ENCODE measurements at places on chromosomes 3 and 15. TPM values are rescaled to one million over a fixed set of nuclear protein-coding genes. Genes with fewer than 3 reads are reported as not detected.
A peak's percentile ranks its signal among the peaks of the same experiment; 100 is the strongest.

- no peaks in the 10 kb centered on the region for H3K36me3 ChIP-seq
- H3K27me3 ChIP-seq, result no peaks in the 10 kb centered on the region
- H3K4me1 ChIP-seq, result peaks cover 2% of the 10 kb centered on the region
- H3K27ac ChIP-seq, result no peak overlapping the region
- DNase-seq, result no peak
- H3K4me3 ChIP-seq, result no peak overlapping the region
Observed at GRCh38 chr15:49814709-49815108, 193.9 kb downstream of the DTWD1 start.

TRH gene
- polyA plus RNA-seq, result not detected

- peak overlapping the region; percentile 34 for H3K27ac ChIP-seq
- no peak overlapping the region for H3K4me3 ChIP-seq
- peaks cover 21% of the 10 kb centered on the region for H3K4me1 ChIP-seq
- no peak for DNase-seq
- H3K36me3 ChIP-seq, result no peaks in the 10 kb centered on the region
Observed at GRCh38 chr3:73493543-73494308, 131.0 kb downstream of the PDZRN3 start.

- no peak overlapping the region for H3K4me3 ChIP-seq
- peak; percentile 30 for DNase-seq
- no peak overlapping the region for H3K27ac ChIP-seq
- no peaks in the 10 kb centered on the region for H3K36me3 ChIP-seq
- peaks cover 9% of the 10 kb centered on the region for H3K4me1 ChIP-seq
Observed at GRCh38 chr3:53194210-53195065, 33.4 kb downstream of the PRKCD start.

SKOR1 gene
- polyA plus RNA-seq, result 0.18 TPM

DNA sequence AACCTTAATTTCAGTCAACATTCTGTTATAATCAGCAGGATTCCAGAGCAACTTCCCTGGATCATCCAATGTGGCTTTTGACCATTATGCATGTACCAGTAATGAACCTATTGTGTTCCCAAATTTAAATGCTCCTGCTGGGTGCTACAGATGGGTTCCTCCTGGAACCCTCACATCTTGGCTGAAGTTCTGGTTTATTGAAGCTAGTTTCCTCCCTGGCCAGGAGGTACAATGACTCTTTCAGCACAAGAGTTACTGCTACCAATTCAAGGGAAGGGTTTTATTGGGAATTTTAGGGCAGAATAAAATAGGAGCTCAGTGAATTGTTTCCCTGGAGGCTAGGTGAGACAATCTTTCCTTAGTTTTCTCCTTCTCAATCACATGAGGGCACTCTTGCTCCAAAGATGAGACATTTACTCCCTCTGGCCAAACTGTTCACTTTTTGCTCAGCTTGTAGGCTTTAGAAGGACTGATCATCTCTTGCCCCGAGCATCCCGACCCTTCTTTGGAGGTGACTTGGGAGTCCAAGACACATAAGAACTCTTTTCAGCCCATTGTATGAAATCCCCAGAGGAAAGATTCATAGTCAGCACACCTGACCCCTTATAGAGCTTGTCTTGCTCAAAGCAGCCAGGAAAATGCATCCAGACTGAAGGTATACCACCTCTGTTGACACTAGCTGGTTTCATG lies 8.8 kb upstream of the NPHP3 start:
- H3K36me3 ChIP-seq, result no peaks in the 10 kb centered on the region
- no peak overlapping the region for H3K4me3 ChIP-seq
- no peaks in the 10 kb centered on the region for H3K27me3 ChIP-seq
- no peaks in the 10 kb centered on the region for H3K4me1 ChIP-seq
- peak; percentile 46 for DNase-seq

DNA sequence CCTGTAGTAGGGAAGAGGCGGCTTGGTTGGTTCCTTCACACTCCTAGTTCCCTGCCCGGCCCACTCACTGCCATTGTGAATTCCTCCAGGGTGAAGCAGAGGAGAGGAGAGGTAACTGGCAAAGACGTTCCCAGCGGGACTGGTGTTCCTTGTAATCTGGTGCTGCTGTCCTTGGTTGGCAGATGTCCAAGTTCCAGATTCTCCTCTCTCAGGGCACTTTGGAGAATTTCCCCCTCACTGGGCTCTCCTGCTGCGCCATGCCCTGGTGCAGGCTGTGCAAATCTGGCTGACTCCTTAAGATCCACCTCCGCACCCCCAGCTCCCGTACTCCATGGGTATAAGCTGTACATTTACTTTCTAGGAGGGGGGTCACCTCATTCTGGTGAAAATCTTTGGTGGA lies 37.3 kb downstream of the THSD4 start:
- no peak for DNase-seq
- H3K36me3 ChIP-seq, result peaks cover 4% of the 10 kb centered on the region
- no peak overlapping the region for H3K27ac ChIP-seq
- no peaks in the 10 kb centered on the region for H3K27me3 ChIP-seq
- no peak overlapping the region for H3K4me3 ChIP-seq

GRCh38 chr3:41117398-41117870 lies 81.9 kb upstream of the CTNNB1 start:
- DNase-seq, result no peak
- H3K4me3 ChIP-seq, result no peak overlapping the region
- H3K27ac ChIP-seq, result no peak overlapping the region
- H3K36me3 ChIP-seq, result no peaks in the 10 kb centered on the region

- no peak overlapping the region for H3K27ac ChIP-seq
- no peaks in the 10 kb centered on the region for H3K4me1 ChIP-seq
- no peaks in the 10 kb centered on the region for H3K36me3 ChIP-seq
- H3K27me3 ChIP-seq, result no peaks in the 10 kb centered on the region
Observed at GRCh38 chr15:60674704-60675395, 195.9 kb upstream of the ICE2 start.

DNASE1L3 gene
- polyA plus RNA-seq, result not detected

DNA sequence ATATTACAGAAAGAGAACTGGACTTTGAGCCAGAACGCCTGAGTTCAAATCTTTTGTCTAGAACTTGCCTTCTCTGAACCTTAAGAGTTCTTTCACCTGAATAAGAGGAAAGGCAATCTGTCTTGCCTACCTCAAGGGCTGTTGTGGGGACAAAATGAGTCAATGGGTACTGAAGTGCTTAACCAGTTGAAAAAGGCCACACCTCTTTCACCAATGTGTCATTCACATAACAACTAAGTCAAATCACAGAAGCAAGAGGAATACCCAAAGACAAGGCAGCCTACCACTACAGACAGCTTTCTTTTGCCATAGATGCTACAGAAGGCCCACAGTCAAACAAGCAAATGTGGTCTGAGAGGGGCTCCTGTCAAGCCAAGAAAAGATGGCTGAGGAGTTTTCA lies 39.7 kb downstream of the NBEAL2 start:
- no peak overlapping the region for H3K4me3 ChIP-seq
- H3K27me3 ChIP-seq, result no peaks in the 10 kb centered on the region
- H3K27ac ChIP-seq, result no peak overlapping the region
- H3K4me1 ChIP-seq, result no peaks in the 10 kb centered on the region
- no peak for DNase-seq
- H3K36me3 ChIP-seq, result peaks cover 12% of the 10 kb centered on the region

GRCh38 chr15:69090197-69090948 lies 70.1 kb upstream of the GLCE start:
- no peaks in the 10 kb centered on the region for H3K27me3 ChIP-seq
- no peak overlapping the region for H3K27ac ChIP-seq
- peak; percentile 30 for DNase-seq

TRMT10C gene
- polyA plus RNA-seq, result 13.7 TPM

ROBO2 gene
- polyA plus RNA-seq, result not detected

TMOD2 gene
- polyA plus RNA-seq, result 2.7 TPM

- H3K27me3 ChIP-seq, result no peaks in the 10 kb centered on the region
- peaks cover 7% of the 10 kb centered on the region for H3K36me3 ChIP-seq
- peaks cover 9% of the 10 kb centered on the region for H3K4me1 ChIP-seq
- no peak overlapping the region for H3K27ac ChIP-seq
Observed at GRCh38 chr15:67133738-67134066, 68.3 kb downstream of the SMAD3 start.

ZNF501 gene
- polyA plus RNA-seq, result 1.1 TPM

All from SK-N-SH (cell line).